ENCODE measurements at places on chromosomes 1 and 21. TPM values are rescaled to one million over a fixed set of nuclear protein-coding genes. Genes with fewer than 3 reads are reported as not detected.

The NOS1AP gene
- polyA plus RNA-seq: not detected

The TTLL10 gene
- polyA plus RNA-seq: 0.03 TPM

The RGS13 gene
- 1.3 TPM for polyA plus RNA-seq

The LCE1A gene
- not detected for polyA plus RNA-seq

Data from spleen (tissue), 13 donors.